Hippocampal formation (tissue), 2 donors: ENCODE measurements at places on chromosomes 6 and 20.

DNA sequence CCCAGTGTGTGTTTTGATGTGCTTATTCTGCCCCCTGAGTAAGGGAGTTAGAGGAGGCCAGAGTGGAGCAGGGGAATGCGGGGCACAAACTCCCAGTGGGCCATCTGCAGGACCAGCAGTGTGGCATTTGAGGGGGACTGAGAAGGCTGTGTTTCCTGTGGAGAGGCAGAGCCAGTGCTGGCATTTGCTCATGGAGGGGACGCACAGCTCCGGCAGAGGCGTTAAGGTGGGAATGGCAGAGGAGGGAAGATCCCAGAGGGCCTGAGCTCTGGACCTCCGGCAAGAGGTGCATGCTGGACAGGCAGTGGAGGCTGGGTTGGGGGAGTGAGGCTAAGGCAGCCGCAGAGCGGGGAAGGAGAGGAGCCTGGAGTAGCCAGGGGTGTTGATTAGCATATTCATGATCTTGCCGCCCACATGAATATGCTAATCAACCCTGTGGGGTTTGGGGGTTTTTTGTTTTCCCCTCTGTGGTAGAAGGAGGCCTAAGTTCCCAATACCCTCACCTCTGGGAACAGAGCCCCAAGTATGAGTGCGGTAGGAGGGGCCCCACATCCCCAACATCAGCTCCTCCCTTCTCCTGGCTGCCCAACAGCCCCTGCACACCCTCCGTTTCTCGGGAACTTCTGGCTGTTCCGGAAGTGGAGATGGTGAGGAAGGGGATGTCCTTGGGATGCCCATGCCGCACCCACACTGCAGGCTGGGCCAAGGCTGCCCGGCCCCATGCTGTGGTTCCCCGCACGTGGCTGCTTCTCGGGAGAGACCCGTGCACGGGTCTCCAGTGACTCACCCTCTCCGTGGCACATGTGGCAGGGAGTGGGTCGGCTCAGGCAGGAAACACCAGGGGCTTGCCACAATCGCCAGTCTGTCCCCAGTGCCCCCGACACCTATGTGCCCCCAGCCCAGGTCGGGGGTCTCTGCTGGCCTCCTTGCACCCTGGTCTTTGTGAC, 33.8 kb downstream of the DLGAP4 start:
- DNase-seq, result no peak

GRCh38 chr20:57794600-57795341, 85.0 kb upstream of the PMEPA1 start:
- no peak for DNase-seq

- DNase-seq, result no peak
Observed at GRCh38 chr20:17697171-17697570, 2.6 kb upstream of the BANF2 start.

- no peak for DNase-seq
Observed at GRCh38 chr20:45402946-45403345, 5.1 kb upstream of the DBNDD2 start.

DNA sequence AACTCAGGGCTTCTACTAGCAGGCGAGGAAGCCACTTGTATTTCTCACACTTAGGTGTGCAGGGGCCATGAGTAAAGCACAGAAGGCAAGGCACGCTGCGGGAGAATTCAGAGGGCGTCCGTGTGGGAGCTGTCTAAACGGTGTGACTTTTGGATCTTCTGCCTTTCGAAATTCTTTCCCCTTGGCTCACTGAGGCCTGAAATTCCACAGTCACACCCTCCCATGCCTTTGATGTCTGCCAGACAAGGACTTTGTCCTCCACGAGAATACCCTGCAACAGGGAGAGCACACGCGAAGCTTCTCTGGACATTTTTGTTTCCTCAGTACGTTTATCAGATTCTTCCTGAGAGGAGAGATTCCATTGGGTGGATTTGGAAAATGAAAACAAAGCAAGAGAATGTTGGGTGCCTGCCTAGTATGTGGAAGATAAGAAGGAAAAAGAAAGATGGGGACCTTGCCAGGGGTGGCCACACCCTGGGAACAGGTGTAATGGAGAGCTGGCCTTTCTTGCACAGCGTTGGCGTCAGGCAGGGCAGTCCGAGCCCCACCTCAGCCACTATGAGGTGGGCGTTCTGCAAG, 235.7 kb downstream of the MYLK4 start:
- DNase-seq, result no peak

DNA sequence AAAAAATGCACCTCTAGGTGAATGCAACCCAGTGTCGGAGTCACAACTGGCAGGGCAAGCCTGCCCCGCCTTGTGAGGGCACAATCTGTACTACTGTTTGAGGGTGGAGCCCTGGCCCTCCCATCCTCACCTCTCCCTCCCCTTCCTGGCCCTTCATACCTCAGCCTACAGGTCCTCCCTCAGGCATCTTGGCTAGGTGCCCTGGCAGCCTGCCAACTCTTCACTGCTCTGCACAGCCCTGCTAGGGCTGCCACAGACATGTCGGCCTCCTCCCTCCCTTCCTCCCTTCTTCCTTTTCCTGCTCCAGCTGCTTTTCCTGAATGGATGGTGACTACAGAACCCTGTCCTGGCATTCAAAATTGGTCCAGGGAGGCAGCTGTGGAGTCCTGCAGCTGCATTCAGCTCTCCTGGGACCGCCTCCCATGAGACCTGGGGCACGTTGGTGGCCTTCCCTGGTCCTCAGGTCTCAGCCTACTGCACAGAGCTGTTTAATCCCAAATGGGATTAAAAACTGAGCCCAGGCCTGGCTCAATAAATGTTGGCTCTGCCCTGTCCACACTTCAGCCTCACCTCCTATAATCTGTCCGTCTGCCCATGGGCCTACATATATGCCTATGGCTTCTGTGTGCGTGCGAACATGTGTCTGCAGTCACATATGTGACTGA, 52.7 kb downstream of the CDH22 start:
- no peak for DNase-seq

DNA sequence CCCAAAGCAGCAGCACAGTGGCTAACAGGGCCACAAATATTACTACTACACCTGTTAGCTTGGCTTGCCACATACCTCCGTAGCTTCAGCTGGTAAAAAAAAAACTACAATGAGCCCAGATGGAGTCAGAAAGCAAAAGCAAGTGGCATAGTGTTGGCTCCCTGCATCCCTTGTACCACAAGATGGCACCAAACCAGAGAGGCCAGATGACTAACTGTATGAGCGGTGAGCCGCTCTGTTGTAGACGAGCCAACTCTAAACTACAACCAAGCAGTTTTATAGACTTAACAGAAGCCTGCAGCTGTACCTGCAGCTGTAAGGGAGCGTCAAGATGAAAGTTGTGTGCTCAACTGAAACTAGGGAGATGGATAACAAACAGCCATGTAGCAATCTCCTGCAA, 84.5 kb upstream of the MCHR2 start:
- DNase-seq, result no peak

GRCh38 chr20:22836211-22836610, 198.9 kb upstream of the SSTR4 start:
- DNase-seq, result no peak

DNA sequence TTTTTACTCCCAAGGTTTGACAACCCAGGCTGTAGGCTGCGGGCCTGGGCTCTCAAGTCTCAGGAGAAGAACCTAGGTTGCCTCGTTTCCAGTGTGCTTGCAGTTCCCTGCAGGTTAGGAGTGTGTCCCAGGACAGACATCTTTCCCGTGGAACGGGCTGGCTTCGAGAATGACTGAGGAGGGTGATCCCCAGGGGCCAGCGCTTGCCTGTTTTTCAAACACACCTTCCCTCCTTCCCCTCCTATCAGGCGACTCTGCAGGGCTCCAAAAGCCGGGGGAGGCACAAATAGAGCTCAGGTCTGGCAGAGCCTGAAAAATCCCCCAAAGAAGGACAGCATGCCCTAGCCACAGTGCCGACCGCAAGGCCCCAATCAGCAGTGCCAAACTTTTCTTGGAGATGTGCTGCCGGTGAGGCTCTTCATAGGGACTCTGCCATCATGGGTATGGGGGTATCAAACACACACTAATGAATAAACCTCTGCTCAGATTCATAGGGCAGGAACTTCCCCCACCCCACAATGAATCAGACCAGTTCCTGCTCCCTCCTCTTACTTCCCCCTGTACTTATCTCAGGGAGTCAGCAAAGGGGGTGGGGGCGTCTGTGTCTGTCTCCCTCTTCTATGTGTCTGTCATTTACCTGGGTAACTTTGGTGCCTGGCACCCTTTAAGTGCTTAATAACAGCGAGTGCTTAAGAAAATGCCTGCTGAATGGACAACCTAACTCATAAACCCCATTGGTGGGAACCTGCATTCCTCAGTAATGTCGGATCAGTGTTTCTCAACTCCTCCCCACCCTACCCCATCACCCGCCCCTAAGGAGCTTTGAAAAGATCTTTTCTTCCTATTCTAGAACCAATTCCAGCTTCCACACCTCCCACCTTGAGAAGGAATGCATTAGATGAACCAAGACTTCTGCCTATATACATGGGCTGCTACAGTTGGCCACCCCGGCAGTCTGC, 1.6 kb downstream of the KCNG1 start:
- no peak for DNase-seq

DNA sequence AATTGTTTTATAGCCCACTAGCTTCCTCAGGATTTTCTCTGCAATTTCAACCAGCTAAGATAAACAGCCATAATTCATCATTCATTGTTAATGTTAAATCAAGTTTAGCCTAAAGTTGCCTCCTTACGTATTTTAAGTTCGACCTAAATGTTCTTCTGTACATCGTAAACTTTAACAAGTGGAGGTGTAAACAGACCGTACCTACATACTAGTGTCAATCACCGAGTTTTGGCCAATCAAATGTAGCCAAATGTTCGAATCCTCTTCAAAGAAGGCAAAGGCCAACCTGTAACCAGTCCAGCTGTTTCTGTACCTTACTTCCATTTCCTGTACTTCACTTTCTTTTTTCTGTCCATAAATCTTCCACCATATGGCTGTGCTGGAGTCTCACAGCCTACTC, 13.5 kb downstream of the MBOAT1 start:
- no peak for DNase-seq

GRCh38 chr20:63127700-63128364, 88.1 kb downstream of the YTHDF1 start:
- DNase-seq, result no peak

- DNase-seq, result no peak
Observed at GRCh38 chr20:15882553-15882952, 690.7 kb downstream of the KIF16B start.

GRCh38 chr6:14017626-14018475, 93.1 kb downstream of the RNF182 start:
- no peak for DNase-seq

- no peak for DNase-seq
Observed at GRCh38 chr6:141653590-141653989, 479.1 kb upstream of the GJE1 start.

DNA sequence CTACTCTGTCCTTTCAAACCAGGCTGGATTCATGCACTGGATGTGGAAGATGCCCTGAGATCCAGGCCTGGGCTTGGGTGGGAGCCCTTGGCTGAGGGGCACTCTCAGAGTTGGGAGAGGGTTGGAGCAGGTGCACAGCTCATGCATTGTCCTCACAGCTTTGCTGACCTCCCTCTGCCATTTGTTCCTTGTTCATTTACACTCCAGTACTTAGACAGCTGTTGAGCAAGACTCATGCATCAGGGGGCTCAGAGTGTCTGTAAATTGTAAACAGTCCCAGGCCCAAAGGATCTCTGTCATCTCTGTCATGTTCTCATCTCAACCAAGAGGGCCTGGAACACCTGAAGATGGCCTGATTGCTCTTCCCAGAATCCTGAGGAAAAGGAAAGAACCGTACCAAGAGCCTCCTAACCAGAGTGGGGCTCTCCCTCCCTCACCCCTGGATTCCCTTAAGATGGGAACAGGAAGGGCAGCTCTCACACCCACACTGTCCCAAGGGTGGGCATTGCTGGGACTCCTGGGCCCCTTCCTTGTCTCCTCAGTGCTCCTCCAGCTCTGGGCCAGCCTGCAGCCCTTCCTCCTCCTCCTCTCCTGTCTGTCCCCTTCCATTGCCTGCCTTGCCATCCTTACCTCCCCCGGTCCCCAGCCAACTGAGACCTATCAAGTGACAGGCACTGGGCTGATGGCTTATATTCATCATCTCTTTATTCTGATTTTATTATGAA, 132.9 kb downstream of the FOXO3 start:
- no peak for DNase-seq

GRCh38 chr6:22298475-22298890, 1.6 kb upstream of the PRL start:
- no peak for DNase-seq

- no peak for DNase-seq
Observed at GRCh38 chr6:35497571-35498421, 917 bp upstream of the TEAD3 start.

GRCh38 chr6:56004426-56004825, 129.0 kb upstream of the BMP5 start:
- no peak for DNase-seq

DNA sequence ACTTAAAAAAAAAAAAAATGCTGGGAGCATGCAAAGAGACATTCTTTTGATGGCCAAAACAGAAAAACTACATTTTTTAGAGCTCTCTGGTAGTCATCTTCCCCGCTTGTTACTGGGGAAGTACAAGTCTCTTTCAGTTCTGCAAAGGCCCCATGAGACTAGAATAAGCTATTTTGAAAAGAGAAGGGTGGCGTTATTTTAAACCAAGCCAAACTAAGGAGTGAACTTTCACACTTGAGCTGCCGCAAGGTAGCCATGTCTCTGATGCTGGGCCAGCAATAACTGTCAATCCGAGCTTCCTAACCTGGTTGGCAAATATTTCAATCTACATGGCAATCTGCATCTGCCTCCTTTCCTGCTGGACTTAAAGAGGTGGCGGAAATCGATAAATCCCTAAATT, 96.7 kb downstream of the L3MBTL3 start:
- DNase-seq, result no peak

- DNase-seq, result no peak
Observed at GRCh38 chr6:35082733-35083403, 58.3 kb downstream of the TCP11 start.
